ENCODE measurements at places on chromosomes 4 and X.

DNA sequence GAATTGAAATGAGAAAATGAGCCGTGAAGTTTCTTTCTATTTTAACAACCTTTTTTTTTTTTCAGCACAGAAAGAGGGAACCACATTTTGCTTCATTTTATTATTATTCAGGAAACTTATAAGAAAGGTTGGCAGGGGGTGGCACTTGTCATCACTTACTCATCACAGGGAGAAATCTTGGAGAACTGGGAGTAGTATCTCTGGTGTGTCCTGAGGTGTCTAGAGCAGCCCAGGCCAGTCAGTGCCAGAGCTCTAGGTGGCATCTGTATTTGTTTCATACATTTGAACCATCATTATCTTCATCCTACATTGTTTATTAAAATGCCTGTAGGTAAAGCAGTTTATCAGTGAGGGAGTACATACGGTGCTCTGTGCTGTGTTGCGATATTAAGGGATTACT is 43.8 kb upstream of the ARHGAP24 start:
- no peak for DNase-seq

GRCh38 chr4:47646372-47646771 is 161.3 kb downstream of the ATP10D start:
- no peak for DNase-seq

DNA sequence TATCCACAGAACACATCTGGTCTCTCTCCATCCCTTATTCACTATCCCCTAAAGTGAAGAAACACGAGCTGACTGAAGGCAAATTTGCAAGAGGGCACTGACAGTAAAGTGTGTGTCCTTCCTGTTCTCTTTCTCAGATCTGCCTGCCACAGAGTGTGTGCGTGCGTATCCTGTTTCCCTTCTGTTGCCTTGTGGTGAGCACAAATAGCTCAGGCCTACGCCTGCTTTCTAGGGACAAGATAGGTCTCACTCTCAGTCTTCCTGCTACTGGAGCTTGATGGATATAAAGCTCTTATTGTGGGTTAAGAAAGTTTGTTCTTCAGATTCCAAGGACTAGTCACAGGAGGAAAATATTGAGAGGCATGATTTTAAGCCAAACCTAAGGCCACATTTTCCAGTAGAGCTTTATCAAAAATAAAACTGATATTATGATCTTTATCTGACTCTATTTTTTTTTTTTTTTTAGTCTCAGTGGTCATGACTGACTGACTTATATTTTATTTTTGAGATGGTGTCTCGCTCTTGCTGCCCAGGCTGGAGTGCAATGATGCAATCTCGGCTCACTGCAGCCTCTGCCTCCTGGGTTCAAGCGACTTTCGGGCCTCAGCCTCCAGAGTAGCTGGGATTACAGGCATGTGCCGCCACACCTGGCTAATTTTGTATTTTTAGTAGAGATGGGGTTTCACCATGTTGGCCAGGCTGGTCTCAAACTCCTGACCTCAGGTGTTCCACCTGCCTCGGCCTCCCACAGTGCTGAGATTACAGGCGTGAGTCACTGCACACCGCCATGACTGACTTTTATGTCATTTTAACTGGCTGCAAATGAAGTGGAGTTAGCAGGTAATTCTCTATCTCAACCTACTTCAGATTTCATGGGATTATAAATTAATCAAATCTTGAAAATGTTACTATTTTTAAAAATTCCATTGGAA is 140.3 kb upstream of the SH3RF1 start:
- DNase-seq, result peak; percentile 20

DNA sequence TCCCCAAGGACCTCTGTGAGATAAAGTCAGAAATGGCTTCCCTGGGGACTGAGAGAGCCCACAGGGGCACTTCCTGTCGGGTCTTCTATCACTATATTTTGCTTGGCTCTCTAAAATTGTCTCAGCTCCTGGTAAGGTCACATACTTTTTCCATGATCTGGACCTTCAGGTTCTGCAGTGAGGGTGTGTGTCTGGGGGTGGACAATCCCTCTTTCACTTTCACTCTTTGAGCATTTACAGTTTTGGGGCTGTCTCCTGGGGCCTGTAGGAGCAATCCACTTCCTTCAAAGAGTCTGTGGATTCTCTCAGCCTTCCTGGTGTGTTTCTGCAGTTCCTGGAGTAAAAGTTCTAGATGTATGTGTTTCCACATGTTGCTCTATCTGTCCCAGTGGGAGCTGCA is 335.7 kb downstream of the FSTL5 start:
- DNase-seq, result no peak

DNA sequence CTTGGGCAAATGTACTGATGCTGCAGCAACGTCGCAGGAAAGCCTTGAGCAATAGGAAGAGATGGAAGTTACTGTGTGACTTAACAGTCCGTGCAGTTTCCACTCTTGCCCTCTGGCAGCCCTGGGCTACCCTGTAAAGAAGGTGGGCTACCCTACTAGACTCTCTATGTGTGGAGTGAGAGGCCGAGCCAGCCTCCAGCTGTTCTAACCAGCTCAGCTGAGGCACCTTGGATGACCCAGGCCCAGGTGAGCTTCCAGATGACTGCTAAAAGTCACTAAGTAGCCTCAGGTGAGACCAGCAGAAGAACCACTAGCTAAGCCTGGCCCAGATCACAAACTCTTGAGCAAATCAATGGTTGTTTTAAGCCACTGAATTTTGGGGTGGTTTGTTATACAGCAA is 34.9 kb upstream of the PPP2R2C start:
- DNase-seq, result no peak

DNA sequence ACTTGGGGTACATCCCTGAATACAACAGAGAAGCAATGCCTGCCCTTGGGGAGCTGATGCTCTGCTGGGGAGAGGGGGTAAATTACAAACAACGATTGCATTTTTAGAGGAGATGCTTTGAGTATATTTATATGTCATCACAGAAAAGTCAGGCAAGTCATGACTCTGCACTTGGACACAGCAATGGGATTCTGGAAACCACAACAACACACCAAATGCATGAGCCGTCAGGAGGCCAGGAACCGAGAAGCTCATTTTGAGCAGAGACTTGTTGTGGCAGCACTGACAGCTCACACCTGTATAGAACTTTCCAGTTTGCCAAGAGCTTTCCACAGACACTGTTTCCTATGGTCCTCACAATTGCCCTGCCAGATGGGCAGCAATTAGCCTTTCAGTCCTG is 113.2 kb upstream of the RBPJ start:
- DNase-seq, result no peak

- DNase-seq, result no peak
Observed at GRCh38 chr4:114209584-114209983, 230.1 kb upstream of the ARSJ start.

GRCh38 chrX:46374371-46374770 is 170.8 kb downstream of the ZNF674 start:
- no peak for DNase-seq

GRCh38 chrX:40184968-40185367 is 87.2 kb upstream of the BCOR start:
- DNase-seq, result no peak

DNA sequence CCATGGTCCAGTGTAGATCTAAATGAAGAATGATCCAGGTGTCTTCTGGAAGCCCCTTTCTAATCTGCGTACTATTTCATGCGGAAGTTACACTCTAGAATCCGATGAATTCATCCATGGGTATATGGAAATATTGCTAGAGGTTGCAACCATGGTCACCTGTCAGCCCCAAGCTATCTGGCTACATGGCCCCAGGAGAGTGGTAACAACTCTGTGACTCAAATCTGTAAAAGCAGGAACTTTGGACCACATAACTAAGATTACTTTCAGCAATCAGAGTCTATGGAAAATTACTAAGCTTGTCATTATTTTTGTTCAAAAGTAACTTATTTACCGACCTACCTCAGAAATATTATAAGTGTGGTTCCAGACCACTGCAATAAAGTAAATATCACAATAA is 150.6 kb upstream of the MED14 start:
- DNase-seq, result no peak
